Stimulated activated CD4-positive, alpha-beta T cell treated with anti-CD3 and anti-CD28 coated beads, Interleukin-1b, Interleukin-23, amount 100 ng/mL, for 1 hour (primary cell): ENCODE measurements at places on chromosomes 3 and 15.

DNA sequence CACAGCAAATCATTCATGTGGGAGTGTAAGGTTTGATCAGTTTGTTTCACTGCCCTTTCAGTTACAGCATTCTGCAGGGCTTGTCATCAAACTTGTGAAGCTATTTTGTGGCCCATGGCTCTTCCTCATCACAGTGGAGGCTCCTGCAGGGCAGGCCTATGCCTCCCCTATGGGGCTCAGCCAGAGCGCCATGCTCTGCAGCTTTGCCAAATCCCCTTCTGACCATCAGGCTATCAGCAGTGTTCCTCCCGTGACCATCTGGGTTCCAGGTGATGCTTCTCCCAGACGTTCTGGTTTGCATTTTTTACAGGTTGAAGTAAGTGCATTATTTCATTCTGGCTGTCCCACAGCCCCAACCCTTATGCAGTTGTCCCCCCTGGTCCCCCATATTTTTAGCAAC is 28.1 kb upstream of the REC114 start:
- DNase-seq: no peak

GRCh38 chr15:73004462-73004861 is 47.8 kb upstream of the NEO1 start:
- no peak for DNase-seq

DNA sequence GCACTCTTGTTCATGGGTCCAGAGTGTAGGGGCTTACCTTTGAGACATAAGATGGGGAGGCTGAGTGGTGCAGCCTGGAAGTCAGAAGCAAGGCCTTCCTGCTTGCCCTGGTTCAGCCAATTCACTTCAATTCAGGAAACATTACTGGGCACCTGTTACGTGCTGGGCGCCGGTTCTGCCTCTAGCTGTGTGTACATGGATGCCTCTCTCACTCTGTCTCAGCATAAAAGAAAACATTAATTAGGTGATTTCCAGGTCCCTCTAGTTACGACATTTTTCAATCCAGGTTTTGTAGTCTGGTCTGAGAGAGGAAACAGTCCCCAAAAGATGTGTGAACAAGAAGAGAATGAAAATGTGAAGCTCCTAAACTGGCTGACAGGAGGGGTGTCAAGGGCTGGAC is 1.2 kb downstream of the RTP1 start:
- no peak for DNase-seq

GRCh38 chr15:78767331-78767951 is 43.8 kb downstream of the ADAMTS7 start:
- no peak for DNase-seq

- DNase-seq: peak; percentile 17
Measured at GRCh38 chr3:187987924-187988323, 166.0 kb upstream of the LPP start.

- DNase-seq: no peak
Measured at GRCh38 chr3:121957674-121958415, 63.6 kb downstream of the SLC15A2 start.

DNA sequence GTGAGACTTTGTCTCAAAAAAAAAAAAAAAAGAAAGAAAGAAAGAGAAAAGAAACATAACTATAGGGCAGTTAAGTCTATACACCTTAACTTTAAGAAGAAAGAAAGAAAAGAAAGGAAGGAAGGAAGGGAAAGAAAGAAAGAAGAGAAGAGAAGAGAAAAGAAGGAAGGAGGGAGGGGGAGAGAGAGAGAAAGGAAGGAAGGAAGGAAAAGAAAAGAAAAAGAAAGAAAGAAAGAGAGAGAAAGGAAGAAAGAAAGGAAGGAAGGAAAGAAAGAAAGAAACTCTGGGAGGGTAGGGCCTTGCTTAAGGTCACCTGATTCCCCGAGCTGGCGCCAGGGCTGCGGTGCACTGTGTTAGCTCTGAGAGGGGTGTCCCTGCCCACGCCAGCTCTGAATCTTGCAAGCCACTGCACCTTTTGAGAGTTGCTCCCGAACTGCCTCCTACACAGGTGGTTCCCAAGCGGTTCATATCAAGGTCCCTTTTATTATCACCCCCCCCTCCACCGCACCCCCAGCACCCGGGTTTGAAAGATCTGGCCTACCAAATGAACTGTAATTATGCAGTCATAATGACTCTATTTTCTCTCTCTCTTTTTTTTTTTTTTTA is 39.2 kb upstream of the VPS8 start:
- DNase-seq: no peak

GRCh38 chr15:39265261-39265660 is 315.6 kb upstream of the THBS1 start:
- DNase-seq: no peak

- no peak for DNase-seq
Measured at GRCh38 chr3:188349351-188349901, 195.5 kb downstream of the LPP start.

- DNase-seq: no peak
Measured at GRCh38 chr15:42679285-42680141, 57.4 kb downstream of the CDAN1 start.
